Activated CD4-positive, alpha-beta T cell treated with anti-CD3 and anti-CD28 coated beads, Interleukin-2, amount 50 U/mL, for 4 hours (primary cell): ENCODE measurements at places on chromosomes 16 and 17.

DNA sequence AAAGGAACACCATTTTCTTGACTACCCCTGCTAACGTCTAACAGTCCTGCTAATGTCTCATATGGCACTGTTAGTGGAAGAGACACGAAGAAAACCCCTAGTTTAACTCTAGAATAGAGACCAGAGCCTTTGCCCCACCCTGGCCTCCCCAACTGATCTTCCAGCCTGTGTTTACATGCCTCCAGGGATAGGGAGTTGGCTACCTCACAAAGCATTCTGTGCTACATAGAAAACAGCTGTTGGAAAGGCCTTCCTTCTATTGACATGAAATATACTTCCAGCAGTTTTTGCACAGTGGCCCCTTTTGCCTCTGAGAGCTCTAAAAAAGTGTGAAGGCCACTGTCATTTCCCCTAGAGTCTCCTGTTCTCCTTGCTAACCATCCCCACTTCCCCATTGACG is 73.1 kb downstream of the ASIC2 start:
- DNase-seq: no peak

DNA sequence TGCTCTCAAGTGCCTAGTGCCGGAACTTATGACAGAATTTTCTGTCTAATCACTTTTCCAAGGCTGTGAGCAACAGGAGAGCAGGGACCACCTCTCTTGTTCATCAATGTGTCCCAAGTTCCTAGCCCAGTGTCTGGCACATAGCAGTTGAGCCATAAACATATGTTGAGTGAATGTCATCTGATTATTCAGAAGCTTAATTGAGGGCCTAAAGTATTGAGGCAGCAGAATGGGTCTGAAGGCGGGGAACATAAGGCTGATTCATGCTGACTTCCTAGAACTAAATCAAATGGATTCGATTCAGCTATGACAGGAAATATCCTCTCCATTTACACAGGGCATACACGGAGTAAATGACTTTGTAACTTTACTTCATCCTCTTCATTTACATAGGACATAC is 438.0 kb upstream of the ZFHX3 start:
- DNase-seq: no peak

DNA sequence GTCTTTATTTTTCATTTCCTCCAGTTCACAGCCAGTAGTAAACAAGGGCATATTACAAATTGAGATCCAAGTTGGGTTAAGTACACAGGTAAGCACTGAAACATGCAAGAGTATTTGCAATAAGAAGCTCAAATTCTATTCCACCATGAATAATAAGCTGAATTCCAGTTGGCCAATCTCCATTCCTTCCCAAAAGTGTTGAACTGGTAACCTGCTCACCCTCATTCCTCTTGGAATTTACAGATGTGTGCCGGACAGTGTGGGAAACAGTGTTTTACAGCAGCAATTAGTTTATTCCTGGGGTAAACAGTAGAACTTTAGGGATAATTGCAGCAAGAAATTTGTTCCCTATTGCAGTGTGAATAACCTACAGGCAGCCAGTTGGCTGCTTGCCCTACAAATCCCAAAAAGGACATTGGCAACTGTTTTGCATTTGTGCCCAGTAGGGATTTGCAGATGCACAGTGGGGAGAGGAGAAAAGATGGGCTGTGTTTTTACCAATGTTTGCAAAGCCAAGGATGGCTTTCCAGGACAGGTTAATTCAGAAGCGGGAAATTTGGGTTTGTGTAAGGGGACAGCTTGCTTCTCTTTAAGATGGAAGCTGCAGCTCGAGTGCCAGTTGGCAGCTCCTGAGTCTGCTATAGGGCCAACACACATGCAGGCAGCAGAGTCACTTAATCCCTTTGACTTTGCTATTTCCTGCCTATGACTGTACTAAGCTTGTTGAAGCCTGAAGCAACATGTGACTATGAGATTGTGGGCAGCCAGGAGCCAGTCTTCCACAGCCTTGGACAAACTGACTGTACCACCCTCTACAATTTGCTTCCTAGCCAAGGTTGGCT is 318.9 kb downstream of the MAP2K6 start:
- DNase-seq: no peak

GRCh38 chr17:50205963-50206505 is 4.6 kb upstream of the COL1A1 start:
- DNase-seq: no peak

GRCh38 chr16:69613378-69614154 is 47.8 kb downstream of the NFAT5 start:
- DNase-seq: no peak

- no peak for DNase-seq
Observed at GRCh38 chr16:71373073-71373472, 14.6 kb downstream of the CALB2 start.

- DNase-seq: no peak
Observed at GRCh38 chr17:68861602-68862001, 93.6 kb downstream of the ABCA8 start.

DNA sequence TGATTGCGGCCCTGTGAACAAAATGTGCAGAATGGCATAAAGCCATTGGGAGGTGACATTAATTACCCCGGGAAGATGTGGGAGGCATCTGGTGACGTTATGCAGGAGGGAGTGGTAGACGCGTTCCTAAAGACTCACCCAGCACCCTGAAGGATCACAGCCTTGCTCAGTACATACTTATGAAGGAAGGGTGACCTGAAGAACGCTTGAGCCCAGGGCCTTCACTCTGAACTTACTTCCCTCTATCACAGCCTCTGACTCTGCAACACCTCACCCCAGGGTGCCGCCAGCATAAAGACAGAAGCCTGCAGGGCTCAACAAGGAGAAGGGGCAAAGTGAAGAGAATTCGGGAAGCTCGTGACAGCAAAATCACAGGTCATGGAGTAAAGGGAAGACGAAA is 9.4 kb downstream of the MFSD6L start:
- no peak for DNase-seq

DNA sequence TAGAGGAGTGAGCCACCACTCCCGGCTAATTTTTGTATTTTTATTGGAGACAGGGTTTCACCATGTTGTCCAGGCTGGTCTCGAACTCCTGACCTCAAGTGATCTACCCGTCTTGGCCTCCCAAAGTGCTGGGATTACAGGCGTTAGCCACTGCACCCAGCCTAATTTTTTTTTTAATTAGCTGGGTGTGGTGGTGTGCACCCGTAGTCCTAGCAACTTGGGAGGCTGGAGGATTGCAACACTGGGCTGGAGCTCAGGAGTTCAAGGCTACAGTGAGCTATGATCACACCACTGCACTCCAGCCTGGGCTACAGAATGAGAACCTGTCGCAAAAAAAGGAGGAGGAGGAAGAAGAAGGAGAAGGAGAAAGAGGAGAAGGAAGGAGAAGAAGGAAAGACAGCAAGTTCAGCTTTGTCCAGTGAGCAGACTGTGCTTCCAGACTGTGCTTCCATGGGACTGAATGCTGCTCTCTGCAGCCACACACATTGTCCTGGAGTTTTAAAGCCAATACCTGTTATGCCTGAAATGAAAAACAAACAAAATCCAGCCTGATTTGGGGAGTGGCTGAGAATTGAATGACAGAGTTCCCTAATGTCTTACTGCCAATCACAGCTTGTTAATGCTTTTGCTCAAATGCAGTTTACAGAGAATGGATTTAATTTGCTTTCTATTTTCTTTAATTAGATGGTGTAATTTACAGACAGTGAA is 2.8 kb upstream of the TNFRSF13B start:
- DNase-seq: no peak

DNA sequence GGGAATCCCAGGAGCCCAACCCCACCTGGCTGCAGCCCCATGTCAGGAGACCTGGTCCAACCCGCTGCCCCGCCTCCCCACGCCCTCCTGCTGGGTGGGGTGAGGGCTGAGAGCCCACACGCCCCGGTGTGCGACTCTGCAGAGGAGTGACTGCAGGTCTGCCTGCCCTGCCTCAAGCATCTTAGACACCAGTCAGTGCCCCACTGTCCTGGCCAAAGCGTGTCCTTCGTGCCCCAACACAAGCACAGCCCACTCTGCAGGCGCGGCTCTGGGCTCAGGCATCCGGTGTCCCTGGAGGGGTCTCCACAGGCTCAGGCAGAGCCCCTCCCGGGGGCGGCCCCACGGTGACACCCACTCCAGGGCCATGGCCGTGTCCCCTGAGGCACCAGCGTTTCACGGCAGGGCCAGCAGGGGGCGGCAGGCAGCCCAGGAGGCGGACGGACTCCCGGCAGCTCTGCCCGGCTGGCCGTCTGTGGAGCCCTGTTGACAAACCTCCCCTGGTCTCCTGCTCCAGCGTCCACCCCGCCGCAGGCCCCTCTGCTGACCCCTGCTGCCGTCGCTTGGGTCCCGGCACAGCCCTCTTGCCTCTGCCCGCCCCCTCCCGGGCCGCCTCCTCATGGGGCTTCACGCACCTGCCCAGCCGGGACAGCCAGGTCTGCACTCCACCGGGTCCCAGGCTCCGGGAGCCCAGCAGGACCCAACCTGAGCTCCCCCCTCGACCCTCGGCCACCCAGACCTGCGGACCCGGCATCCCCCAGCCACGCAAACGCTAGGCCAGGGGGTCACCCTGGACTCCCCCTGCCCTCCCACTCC is 8.6 kb upstream of the UBE2I start:
- DNase-seq: peak; percentile 64

DNA sequence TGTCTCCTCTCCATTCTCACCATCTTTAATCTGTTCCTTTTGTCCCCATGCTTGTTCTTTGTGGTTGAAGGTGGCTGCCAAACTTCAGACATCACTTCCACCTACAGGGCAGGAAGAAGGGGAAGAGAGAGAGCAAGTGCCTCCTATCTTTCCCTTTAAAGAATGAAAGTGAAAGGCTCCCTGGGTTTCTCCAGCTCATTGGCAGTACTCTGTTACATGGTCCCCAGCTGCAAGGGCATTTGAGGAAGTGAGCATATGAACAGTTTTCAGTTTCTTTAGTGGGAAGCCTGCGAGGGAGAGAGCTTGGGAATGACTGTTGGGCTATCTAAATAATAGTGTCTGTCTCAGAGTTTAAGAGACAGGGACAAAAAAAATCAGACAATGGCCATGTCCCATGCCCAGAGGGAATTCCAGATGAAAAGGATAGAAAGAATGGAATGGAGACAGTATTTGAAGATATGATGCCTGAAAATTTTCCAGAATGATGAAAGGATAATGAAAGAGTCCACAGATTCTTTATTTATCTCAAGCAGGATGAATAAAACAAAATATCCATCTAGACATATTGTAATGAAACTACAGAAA is 159.9 kb downstream of the LGALS9B start:
- DNase-seq: no peak

DNA sequence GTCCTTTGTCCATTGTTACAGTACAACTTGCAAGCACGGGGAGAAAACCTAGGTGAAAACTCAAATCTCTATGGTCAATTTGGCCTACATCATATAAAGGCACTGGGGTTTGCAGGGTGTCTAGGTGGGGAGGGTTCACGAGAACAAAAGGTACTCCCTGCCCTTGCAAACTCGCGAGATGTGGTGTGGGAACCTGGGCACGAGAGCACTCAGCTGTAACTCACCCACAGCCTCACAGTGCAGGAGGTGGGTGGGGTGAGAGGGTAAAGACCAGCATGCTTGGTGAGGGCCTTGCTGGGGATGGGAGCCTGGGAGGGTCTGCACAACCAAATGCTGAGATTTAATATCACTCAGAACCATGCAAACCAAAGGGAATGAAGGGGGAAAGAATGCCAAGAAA is 18.4 kb upstream of the ZNF594 start:
- no peak for DNase-seq

GRCh38 chr17:69402052-69402451 is 12.4 kb upstream of the MAP2K6 start:
- no peak for DNase-seq

GRCh38 chr16:78993346-78993745 is 607.2 kb downstream of the MAF start:
- no peak for DNase-seq

- DNase-seq: peak; percentile 49
Observed at GRCh38 chr16:67537636-67538591, 9.3 kb downstream of the RIPOR1 start.
